Stimulated activated CD4-positive, alpha-beta T cell treated with anti-CD3 and anti-CD28 coated beads, Interleukin-1b, Interleukin-23, amount 100 ng/mL, for 24 hours (primary cell): ENCODE measurements at places on chromosomes 6 and 20.

DNA sequence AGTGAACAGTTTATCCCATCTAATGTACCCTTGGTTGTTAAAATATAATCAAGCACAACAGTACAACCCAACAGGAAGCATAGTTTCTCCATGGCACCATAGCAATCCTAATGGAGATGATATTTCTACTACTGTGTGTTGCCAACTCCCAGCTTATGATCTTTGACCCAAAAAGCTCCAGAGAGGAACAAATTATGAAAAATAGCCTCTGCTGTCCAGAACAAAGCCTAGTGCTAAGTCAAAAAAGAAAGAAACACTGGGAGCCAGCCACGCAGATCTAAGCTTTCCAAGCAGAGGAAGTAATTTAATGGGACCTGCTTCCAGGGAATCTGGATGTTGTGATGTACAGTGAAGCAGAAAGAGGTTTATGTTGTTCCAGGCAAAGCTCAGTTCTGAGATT lies 52.2 kb upstream of the TASP1 start:
- DNase-seq, result no peak

DNA sequence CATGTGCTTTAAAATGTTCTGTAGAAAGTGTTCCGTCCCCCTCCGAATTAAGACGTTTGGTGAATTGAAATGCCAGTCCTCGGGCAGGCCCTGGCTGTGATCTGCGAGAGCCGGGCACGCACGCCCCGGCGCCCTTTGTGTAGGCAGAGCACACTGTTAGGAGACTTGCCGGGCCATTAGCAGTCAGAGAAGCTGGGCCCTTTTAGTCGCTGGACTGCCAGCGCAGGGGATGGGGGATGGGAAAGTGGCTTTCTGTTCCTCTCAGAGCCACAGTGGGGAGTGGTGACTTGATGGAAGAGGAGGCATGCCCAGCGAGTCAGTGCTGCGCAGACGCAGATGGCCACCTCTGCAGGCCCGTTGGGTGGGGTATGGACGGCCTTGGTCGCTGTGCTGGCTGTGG lies 2.2 kb downstream of the PPP1R3G start:
- no peak for DNase-seq

GRCh38 chr6:144122861-144123260 lies 27.5 kb upstream of the STX11 start:
- DNase-seq, result no peak

DNA sequence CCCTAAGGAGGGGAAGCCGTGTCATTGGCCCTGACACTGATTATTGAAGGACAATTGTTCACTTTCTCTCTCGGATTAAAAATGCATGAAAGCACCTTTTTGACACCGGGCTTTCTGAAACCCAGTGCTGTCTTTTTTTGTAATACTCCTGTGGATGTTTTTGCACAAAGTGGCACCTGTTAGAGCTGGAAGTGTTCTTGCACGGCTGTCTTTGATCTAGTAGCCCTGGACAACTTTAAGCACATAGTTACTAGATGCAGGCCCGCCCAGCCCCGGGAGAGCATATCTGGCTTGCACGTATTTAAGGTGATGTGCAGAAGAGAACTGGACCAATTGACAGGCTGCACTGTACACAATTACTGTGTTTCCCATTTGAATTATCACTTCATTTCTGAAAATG lies 72.6 kb downstream of the ARID1B start:
- no peak for DNase-seq

GRCh38 chr20:50969912-50970311 lies 11.3 kb downstream of the MOCS3 start:
- DNase-seq, result no peak

- no peak for DNase-seq
Measured at GRCh38 chr6:144314562-144314961, 29.4 kb downstream of the UTRN start.

- DNase-seq, result no peak
Measured at GRCh38 chr6:54097753-54098152, 13.5 kb upstream of the MLIP start.

DNA sequence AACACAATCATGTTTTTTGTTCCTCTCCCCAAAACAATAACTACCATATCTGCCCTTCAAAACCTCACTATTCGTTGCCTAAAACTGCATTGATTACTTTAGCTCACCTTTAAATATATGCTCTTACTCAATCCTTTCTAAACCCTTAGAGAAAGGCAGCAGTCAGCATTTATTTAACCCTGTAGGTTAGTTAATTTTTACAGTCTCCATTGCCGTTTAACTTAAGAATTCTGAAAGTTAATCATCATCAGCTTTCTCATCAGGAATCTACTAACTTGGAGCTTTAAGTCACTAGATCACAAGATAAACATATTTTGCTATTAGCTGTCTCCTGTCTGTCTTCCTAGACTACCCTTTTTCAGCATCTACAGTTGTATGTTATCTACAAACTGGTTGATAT lies 991.9 kb downstream of the EPHA7 start:
- no peak for DNase-seq

- no peak for DNase-seq
Measured at GRCh38 chr20:35151736-35152135, 4.6 kb upstream of the EDEM2 start.

DNA sequence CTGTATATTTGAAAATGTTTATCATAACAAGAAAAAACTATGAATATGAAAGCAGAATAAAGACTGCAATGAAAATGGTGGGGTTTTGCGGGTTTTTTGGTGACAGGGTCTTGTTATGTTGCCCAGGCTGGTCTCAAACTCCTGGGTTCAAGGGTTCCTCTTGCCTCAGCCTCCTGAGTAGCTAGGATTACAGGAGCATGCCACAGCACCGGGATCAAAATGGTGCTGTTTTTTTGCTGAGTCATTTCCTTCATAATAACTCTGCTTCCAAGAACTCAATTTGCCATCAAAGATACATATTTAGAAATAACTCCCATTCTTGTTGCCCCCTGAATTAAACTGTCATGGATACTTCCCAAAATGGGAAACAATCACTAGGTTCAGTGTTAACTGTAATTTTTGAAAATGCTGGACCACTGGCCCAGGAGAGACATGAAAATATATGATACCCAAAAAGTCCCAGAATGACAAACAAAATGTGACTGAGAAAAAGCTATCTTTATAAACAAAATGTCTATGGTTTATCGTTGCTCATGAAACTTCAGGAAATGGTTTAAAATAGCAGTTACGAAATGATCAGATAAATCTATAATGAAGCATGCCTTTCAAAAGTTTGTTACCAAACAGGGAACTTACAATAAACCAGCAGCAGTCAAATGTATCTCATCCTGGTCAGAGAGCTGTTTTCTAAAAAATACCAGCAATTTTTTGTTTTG lies 32.2 kb downstream of the ILRUN start:
- DNase-seq, result no peak

GRCh38 chr6:136609873-136610706 lies 59.9 kb upstream of the MAP7 start:
- no peak for DNase-seq

DNA sequence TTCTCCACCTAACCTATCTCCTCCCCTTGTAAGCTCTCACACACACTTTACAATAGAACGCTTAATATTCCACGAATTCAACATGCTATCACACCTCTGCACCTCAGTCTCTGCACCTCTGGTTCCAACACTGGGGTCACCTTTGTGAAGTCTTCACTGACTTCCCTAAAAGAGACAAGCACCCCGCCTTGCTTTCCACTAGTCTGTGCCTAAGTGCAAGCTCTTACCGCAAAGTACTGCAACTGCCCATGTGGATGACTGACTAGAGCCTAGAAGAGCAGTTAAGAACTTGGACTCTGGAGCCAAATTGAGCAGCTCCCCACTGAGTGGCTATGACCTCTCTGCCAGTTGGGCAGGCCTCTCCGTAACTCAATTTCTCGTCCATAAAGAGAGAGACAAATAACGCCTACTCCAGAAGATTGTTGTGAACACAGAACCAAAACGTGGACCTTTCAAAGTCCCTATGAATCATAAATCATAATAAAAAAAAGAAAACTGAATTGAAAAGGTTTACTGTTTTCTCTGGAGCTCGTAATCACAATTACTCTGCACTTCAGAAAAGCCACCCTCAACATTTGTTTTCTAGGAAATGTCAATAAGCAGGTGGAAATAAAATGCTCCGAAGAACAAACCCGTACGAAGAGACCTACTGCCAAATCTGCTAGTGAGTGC lies 1.2 kb downstream of the IFNGR1 start:
- no peak for DNase-seq

- DNase-seq, result no peak
Measured at GRCh38 chr6:10505529-10505928, 15.6 kb upstream of the GCNT2 start.

GRCh38 chr20:63212792-63213191 lies 3.1 kb downstream of the YTHDF1 start:
- DNase-seq, result no peak

GRCh38 chr6:121847806-121848522 lies 412.5 kb downstream of the GJA1 start:
- DNase-seq, result no peak

GRCh38 chr6:107959392-107959791 lies 1.4 kb upstream of the SEC63 start:
- no peak for DNase-seq

GRCh38 chr20:7237251-7237650 lies 469.8 kb downstream of the BMP2 start:
- DNase-seq, result no peak

- DNase-seq, result no peak
Measured at GRCh38 chr6:100880149-100880852, 828 bp downstream of the ASCC3 start.

- DNase-seq, result no peak
Measured at GRCh38 chr20:35561268-35561667, 19.4 kb downstream of the ERGIC3 start.

DNA sequence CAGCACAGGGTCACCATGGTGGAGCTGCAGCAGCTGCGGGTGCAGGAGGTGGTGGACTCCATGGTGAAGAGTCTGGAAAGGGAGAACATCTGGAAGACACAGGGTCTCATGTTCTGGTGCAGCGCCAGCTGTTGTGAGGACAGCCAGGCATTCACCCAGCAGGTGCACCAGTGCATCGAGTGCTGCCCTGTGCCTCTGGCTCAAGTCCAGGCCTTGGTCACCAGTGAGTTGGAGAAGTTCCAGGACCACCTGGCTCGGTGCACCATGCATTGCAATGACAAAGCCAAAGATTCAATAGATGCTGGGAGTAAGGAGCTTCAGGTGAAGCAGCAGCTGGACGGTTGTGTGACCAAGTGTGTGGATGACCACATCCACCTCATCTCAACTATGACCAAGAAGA lies 22.9 kb upstream of the RIPK1 start:
- no peak for DNase-seq

DNA sequence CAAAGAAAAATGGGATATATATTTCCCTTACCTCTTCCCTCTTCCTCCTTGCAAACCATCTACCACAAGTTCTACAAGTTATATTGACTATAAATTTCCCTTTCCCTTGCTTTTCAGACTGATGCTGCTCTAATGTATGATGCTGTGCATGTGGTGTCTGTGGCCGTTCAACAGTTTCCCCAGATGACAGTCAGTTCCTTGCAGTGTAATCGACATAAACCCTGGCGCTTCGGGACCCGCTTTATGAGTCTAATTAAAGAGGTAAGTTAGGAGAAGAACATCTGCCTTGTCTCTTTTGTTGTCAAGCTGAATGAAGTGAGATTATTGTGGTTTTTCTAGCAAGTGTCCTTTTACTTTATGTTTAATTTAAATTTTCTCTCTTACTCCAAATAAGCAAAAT lies 406.0 kb downstream of the GRIK2 start:
- DNase-seq, result no peak

GRCh38 chr6:88124925-88125557 lies 41.1 kb downstream of the CNR1 start:
- no peak for DNase-seq

GRCh38 chr20:31605031-31605901 lies at the start of gene ID1:
Gene ID1 (plus strand): TSS chr20:31605289. CDS start chr20:31605388, 99 bp downstream.
- peak; percentile 67 for DNase-seq

GRCh38 chr6:1472643-1473042 lies 83.3 kb downstream of the FOXF2 start:
- no peak for DNase-seq
